ENCODE measurements at places on chromosomes 12 and 14.
A peak's percentile ranks its signal among the peaks of the same experiment; 100 is the strongest.

DNA sequence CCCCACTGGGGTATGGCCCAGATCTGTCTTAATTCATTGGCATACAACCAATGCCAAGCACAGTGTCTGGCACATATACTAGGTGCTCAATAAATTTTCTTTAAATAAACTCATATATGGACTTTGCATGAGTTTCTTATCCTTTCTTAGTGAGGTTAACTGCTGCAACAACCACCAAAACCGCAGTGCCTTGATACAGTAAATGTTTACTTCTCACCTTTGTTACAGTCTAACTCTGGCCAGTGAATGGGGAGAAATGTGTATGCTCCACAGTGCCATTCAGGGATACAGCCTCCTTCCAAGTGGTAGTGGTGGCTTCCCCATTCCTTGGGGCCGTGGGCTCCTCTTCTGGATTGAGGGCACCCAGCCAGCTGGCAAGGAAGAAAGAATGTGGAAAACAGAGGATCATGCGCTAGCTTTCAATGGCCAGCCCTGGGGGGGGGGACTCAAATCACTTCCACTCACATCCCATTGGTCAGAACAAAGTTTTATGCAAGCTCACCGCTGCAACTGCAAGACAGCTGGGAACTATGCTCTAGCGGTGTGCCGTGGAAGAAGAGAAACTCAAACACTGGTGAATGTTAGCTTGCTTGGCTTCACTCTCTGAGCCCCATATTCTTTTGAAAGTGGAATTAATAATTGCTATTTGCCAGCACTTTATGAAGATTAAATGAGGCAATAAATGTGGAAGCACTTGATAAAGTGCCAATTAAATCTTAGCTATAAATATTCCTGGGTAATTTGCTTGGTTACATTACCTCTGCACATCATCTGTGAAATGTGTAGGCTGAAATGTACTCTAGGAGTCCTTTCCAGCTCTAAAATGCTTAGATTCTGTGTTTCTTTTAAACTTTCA, 51.0 kb upstream of the SOCS2 start:
- no peak for DNase-seq

- DNase-seq: no peak
Observed at GRCh38 chr12:62250671-62251608, 9.3 kb upstream of the USP15 start.

- DNase-seq: no peak
Observed at GRCh38 chr12:92543359-92543758, 159.4 kb upstream of the PLEKHG7 start.

DNA sequence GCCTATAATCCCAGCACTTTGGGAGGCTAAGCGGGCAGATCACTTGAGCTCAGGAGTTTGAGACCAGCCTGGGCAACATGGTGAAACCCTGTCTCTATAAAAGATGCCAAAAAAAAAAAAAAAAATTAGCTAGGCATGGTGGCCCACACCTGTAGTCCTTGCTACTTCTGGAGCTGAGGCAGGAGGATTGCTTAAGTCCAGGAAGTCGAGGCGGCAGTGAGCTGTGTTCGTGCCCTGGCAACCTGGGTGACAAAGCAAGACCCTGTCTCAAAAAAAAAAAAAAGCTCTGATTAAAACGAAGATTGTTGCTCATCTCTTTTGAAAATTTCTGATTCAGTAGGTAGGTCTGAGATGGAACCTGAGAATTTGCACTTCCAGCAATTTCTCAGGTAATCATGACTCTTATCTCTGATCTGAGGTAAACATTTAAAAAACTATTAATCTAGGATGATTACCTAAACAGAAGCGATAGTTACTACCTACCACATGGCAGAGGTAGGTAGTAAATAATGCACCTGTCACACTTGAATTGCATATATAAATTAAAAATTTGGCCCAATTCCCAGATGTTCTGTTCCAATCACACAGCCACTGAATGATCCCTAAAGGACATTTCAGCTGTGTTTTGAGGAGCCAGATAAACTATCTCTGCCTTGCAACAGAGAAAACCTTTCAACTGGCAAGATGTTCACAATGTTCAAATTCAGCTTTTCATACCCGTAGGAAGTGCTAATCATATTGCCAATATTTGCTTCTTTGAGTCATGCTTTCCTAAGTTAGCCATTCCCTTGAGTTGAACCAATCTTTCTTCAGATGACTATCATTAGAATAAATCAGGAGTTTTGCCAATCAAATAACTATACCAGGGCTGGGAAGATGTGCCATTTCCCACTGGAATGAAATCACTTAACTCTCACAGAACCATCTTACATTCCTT, 4.2 kb upstream of the TEP1 start:
- no peak for DNase-seq

DNA sequence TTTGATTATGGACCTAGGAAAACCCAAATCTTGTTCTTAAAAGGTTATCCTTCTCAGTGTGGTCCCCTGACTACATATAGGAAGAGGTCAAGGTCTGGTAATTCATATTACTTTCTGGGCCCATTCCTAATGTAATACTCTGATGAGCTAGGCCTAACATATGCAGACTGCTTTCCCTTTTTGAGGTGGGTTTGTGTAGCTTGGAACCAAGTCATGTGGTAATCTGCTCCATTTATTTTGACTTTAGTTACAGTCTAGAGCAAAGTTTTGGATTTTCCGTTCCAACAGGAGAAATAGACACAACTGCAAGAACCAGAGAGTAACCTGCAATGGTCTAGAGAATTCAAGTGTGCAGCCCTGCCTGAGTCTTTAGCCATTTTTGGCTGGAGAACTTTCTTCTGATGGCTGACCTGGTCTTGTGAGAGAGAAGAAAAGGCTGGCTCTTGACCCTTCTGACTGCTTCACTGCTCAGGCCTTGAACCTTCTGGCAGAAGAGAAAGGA, 22.5 kb downstream of the TTC6 start:
- DNase-seq: no peak

- no peak for DNase-seq
Observed at GRCh38 chr12:93403988-93404803, 26.5 kb downstream of the NUDT4 start.

- no peak for DNase-seq
Observed at GRCh38 chr12:63919756-63920155, 75.3 kb downstream of the SRGAP1 start.

GRCh38 chr12:62320054-62320453, 59.9 kb downstream of the USP15 start:
- DNase-seq: no peak

DNA sequence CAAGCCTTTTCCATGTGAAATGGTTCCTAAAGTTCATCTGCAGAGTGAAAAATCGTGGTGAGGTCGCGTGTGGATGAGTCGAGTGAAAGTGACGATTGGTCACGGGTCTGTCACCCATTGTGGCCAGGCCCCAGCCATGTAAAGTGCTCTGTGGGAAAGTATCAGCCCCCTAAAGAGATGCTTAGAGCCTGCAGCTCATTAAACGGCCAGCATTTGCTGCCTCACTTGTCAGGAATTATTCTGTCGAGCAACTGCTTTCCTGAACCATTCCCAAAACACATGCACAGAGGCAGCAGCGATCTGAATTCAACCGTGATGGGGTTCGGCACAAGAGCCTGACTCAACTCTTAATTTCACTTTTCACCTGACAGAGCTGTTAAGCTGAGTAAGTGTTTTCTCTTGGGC, 16.0 kb downstream of the DBX2 start:
- no peak for DNase-seq

GRCh38 chr14:68477110-68477455, 315.8 kb downstream of the ZFP36L1 start:
- no peak for DNase-seq

- no peak for DNase-seq
Observed at GRCh38 chr12:59429766-59430165, 166.1 kb upstream of the SLC16A7 start.

- DNase-seq: no peak
Observed at GRCh38 chr12:104519190-104520019, 62.7 kb downstream of the CHST11 start.

- peak; percentile 3 for DNase-seq
Observed at GRCh38 chr12:44317651-44318126, 481.8 kb downstream of the TMEM117 start.

GRCh38 chr14:93133464-93133863, 17.7 kb upstream of the ITPK1 start:
- DNase-seq: no peak

GRCh38 chr14:105448706-105449111, 25.9 kb upstream of the CRIP2 start:
- no peak for DNase-seq

DNA sequence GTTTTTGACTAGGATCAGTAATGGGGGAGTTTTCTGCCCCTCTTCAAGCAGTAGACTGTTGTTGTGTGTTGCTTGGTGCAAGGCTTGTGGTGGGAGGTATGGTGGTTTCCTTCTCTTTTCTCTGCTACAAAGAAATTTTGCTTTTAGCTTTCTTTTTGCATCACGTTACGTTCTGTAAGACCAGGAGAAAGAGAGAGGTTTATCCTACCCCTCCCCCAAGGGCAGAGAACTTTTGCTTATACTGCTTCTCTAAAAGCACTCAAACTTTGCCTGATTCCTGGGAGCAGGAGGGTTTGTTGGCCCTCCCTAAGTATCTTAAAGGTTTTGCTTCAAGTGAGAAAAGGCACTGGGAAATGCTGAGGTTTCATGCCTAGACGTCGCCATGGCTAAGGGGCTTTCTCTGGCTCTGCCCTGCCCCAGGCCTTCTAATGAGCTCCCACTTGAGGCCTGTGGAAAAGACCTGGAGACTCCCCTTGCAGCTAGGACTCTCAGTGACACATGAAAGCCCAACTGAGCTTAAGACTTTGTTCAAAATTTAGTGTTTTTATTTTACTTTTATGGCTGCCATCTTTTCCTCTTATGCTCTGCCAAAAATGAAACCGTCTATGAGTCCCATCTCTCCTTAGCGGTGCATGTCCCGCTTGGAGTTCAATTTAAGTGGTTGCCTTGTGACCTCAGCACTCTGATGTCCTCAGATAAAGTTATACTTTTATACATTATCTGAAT, 49.2 kb downstream of the EIF2S3B start:
- DNase-seq: no peak

- no peak for DNase-seq
Observed at GRCh38 chr12:122757568-122757967, 4.9 kb downstream of the DENR start.

DNA sequence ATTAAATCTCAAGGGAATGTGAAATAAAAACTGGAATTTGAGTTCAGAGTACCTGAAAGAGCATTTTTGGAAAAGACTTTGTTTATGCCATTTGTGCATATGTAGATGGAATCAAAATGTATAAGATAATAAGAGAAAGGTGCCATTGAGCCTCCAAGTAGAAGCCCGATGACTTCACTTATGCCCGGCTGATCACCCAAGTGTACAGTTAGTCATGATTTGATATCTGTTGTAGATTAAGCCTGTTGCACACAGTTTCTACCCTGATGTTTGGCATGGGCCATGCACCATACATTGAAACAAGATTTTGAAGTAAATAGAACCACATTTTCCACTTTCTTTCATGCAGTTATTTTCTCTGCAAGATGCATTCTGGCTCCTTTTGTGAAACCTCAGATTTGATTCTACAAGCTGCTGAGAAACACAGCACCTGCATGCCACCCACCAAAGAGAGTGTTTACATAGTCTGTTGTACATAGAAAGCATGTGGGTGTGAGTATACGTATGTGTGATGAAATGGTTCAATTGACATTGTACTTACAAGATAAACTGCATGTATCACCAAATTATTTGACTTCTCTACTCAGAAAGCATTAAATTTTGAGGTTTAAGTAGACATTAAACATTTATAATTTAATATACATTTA, 772.5 kb downstream of the DIO2 start:
- DNase-seq: no peak

DNA sequence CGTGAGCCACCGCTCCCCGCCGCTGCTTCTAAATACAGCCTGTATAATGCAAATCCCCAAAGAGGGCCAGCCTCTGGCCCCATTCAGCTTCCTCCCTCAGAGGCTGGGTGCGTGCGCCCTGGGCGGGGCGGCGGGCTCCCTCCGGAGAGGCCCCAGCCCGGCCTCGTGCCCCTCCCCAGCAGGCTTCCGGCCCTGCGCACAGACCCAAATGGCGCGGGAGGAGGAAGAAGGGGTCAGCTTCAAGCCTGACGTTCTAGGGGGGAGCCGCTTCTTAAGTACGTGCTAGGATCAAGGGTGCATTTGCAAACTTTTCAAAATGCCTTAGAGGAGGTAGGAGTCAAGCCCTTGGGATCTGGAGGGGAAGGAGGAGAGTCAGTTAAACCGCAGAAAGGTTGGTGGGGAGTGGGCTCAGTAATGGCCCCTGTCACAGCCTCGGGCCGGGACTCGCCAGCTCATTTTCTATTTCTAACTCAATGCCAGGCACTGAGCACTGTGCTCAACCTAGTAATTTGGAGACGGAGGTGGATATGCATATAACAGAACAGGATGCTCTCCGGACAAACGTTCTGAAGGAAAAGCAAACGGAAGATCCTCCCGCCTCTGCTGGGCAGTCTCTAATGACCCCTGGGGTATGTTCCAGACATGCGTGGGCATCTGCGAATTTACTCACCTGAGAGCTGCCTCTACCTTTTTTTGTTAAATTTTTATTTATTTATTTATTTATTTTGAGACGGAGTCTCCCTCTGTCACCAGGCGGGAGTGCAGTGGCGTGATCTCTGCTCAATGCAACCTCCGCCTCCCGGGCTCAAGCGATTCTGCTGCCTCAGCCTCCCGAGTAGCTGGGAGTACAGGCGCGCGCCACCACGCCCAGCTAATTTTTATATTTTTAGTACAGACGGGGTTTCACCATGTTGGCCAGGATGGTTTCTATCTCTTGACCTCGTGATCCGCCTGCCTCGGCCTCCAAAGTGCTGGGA, 32.3 kb downstream of the NINJ2 start:
- DNase-seq: no peak

GRCh38 chr14:79165471-79166090, 995.4 kb downstream of the NRXN3 start:
- DNase-seq: no peak

- DNase-seq: no peak
Observed at GRCh38 chr14:54673193-54674045, 106.5 kb downstream of the SAMD4A start.

GRCh38 chr12:34287986-34288962, 266.0 kb downstream of the ALG10 start:
- no peak for DNase-seq

- no peak for DNase-seq
Observed at GRCh38 chr14:100442498-100443490, 119.7 kb downstream of the SLC25A47 start.

DNA sequence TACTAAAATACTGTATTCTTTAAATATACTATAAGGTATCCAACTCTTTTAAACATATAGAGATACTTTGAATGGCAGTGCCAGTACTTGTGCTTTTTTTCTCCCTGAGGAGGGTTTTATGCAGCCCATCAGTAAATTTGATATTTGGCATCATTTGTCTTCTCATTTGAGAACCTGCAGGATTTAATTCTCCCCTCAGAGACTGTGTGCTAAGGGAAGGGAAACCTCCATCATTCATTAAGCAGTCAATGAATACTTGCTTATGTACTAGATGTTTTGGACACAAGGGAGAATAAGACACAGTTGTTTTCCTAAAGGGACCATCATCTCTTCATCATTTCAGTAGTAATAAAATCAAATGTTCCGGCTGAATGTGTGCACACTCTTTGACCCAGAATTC, 40.8 kb downstream of the FRS2 start:
- DNase-seq: no peak

All from HS-5 (cell line).